ENCODE measurements at places on chromosomes 2 and 18.

- no peak for DNase-seq
Observed at GRCh38 chr18:56475250-56475649, 163.1 kb downstream of the TXNL1 start.

DNA sequence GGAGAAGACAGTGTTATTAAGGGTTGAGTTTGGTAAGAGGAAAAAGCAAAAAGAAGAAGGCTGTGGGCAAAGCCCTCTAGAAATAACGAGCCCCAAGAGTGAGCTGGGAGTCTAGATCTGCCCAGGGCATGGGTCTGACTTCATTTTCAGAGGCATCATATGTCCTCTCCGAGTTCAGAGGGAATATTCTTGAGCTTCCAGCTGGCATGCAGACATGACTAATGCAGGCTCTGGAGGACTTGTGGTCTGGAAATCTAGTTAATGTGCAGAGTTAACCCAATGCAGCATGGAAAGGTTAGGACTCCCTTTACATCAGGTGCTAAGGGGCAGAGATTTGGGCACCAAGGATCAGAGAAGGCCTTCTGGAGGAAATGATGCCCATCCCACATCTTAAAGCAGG, 7.3 kb downstream of the ACMSD start:
- DNase-seq: no peak

GRCh38 chr2:225274751-225275150, 124.8 kb upstream of the NYAP2 start:
- DNase-seq: no peak

DNA sequence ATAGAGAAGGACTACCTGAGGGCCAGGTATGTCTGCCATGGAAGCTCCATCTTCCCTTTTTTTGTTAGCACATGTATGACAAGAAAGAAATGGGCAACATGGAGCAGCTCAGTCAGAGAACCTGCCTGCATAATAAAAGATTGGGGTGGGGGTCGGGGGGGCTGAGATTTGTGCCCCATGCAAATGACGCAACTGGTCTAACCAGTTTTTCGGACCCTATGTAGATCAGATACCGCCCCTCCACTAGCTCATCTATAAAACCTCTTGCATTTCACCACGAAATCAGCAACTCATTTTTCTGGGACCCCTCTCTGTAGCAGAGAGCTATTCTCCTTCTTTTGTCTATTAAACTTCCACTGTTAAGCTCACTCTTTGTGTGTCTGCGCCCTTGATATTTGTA, 657.2 kb downstream of the ERBB4 start:
- no peak for DNase-seq

GRCh38 chr2:201618744-201619662, 24.3 kb downstream of the TMEM237 start:
- DNase-seq: no peak

DNA sequence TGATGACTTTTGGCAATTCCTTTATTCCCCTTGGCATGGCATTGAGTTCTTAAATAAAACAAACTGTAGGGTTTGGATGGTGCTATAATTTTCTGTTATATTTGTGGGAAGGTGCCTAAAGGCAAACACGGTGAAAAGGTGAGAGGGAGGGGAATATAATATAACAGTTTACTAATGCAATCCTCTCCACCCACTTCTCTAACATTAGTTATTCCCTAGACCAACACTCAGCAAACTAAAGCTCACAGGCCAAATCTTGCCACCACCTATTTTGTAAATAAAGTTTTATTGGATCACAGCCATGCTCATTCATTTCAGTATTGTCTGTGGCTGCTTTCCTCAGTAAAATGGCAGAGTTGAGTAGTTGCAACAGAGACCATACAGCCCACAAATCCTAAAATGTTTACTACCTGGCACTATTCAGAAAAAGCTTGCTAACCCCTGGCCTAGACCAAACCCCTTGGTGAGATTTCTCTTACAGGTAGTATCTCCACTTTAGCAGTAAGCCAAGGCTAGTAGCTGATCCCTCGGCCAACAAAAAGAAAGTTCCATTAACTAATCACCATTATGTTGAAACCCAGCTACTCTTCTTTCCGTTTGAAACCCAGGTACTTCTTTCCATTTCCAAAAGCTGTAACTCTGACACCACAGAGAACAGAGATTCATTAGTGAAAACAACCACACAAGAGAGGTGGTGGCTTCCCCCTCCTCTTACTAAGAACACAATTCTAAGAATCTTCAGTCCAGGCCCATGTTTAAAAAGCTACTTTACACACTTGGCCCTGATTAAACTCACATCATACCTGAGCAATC, 136.1 kb upstream of the CHAC2 start:
- DNase-seq: no peak

DNA sequence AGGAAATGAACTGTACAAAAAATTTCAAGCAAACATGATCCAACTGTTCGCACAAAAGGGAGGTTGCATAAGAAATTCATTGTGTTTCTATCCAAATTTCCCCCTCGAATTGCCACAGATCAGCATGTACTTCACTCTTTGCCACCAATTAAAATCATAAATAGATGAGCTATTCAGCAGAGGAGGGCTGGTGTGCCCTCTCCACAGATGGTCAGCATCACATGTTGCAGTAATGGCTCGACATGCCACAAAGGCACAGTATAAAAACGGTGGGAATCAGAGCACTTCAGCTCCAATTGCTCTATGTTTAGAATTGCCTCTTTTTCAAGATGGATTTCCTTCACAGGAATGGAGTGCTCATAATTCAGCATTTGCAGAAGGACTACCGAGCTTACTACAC, at the start of gene G6PC2:
Gene G6PC2 (plus strand): TSS at position 289 of the 400 bp plus-strand sequence. CDS start 41 bp downstream, at position 330.
- DNase-seq: no peak

DNA sequence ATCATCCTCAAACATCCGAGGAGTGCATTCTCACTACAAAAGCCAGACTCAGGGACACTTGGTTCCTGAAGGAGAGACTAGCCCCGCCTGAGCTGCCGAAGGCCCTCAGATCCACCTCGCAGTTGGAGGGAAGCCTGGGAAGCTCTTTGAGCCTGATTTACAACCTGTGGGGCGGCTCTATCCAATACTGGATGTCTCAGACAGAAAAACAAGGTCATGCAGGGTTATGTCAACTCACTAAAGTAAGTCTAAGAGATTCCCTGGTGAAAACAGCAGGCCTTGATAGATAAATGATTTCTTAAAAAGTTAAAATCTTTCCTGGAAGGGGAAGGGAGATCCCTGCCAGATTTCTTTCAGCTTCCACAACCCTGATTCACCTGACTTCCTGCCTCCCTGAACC, 284.3 kb downstream of the CYP26B1 start:
- DNase-seq: no peak

- DNase-seq: no peak
Observed at GRCh38 chr2:212794471-212794870, 255.9 kb upstream of the ERBB4 start.

DNA sequence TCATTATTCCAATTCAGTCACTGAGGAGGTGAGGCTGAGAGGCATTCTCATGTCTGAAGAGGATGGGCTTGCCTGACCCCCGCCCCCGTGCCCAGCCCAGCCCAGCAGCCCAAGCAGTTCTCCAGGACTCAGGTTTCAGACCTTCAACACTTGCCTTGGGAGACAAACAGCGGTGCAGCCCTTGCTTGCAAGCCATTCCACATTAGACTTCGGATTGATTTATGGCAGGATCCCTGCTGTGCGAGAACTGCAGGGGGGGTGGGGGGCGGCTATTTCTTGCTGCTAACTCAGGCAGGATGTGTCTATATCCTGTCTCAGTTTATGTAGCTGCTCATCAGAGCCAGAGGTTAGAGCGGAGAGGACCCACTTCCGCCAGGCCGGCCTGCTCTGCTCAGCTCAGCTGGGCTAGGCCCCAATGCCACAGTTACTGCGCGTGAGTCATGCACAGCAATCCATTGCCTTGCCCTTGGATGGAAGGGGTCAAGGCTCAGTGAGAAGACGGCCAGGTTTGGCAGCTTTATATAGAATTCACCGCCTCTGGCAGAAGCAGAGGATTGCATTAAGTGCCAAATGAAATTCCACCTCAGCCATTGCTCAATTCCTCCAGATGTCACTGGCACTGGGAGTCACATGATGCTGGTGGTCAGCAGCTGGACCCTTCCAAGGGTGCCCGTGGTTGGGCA, 1.8 kb downstream of the GYPC start:
- no peak for DNase-seq

- no peak for DNase-seq
Observed at GRCh38 chr2:215787565-215788178, 225.7 kb downstream of the MREG start.

DNA sequence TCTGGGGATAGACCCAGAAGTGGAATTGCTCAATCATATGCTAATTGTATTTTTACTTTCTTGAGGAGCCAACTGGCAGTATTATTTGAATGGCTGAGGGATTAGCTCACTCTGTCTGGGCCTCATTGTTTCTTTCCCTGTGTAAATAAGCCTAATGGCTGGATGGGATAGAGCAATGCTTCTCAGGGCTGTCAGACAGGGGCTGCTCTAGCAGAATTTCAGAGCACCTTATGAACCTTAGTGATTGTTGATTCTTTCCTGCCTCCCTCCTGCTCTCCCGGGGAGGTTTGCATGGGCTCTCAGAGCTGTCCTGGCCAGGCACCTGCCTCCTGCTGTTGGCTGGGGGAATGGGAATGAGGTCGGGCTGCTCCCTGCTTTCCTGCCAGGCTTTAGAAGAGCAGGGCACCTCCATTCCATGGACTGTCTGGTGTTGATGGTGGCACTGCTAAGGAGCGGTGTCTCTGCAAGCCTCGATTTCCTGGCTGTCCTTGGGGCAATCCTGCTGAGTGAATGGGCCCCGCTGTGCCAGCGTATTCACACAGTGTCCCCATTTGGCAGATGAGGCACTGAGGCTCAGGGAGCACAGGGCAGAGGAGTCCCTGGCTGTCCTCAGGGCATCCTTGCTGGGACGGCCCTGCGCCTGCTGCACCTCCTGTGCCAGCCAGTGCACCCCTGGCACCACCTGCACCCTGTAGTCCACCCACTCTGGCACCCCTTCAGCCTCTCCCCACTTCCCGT, 468.2 kb upstream of the HS6ST1 start:
- DNase-seq: no peak

DNA sequence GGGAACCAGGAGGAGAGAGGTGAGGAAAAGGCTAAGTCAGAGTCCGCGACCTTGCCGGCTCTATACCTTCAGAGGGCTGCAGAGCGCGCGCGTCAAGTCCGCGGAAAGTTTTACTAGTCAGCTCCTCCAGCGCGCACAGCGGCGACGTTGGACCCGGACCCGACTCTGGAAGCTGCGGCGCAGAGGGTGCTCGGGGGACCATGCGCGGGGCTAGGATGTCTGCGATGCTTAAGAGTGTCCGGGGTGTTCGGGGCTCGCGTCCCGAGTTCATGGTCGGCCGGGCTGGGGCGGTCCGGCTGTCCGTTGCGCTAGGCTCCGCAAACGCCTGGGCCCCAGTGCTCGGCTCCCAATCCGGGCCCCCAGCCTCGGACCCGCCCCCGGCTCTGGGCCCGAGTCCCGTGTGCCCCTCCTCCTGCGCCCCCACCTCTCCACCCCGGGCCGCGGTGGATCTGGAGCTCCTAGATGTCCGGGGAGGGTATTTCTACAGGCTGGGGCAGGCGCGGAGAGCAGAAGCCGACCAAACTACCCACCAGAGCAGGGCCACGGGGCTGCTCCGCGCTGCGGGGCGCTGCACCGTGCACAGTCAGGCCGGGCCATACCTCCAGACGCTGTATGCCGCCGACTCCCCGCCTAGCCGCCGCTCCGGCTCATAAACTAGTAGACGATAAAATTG, at the start of gene LBX2:
Gene LBX2 (minus strand): TSS at position 337 of the 673 bp plus-strand sequence. CDS start 66 bp downstream, at position 271.
- no peak for DNase-seq

DNA sequence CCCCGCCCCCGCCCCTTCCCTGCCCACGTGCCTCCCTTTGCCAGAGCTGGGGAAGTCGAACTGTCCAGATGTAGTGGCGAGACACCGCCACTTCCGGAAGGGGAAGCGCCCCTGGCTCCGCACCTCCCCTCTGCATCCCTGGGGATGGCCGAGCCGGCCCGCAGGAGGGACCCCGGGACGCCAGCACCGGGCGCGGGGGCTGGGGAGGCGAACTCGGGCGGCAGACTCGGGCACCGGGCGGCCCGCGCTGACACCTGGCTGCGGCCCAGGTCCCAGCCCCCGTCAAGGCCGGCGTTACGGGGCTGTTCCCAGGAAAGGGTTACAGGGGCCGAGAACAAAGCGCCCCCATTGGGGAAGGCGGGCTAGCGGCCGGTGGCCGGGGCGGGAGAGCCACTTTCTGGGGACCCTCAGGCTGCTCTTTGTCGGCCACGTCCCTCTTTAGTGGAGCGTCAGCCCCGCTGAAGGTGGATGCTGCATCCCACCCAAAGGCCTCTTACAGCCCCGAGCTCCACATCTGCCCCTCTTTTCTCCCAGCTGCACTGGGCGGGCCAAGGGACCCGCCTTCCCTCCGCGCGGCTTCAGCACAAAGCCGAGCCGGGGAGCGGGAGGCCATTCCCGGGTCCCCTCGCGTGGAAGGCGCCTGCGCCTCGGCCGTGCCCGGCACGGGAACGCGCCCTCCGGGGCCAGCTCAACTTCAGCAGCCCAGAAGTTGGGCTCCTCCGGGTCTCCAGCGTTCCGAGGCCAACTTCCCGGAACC, 1.3 kb downstream of the SDC1 start:
- no peak for DNase-seq

DNA sequence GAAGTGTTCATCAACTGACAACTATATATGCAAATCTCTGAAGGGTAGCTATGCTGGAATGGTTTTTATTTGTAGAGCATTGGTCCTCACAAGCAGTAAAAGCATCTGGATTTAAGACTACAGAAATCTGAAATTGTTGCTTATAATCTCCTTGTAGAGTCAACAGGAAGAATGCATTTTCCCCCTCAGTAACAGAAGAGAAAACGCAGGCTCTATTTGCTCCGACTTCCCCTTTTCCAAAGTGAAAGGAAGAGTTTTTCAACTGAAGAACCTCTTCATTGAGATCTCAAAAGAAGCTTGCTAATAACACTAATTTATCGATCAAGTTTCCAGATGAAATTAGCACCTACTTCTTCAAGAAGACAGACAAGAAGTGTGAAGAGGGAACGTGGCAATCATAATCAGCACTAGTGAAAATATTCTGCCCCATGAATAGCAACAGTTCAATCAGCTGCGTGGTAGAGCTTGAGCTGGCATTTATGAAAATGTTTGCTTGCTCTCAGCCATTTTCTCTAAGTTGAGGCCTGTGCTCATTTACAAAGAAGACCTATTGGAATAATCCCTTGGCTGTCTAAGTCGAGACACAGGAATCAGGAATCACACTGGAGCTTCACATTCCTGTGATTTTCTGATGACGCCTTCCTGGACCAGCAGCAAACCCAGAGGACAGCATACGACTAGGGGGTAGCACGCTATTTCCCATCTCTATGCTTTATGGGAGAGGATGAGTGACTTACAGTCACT, 43.7 kb downstream of the TGIF1 start:
- DNase-seq: no peak

- DNase-seq: no peak
Observed at GRCh38 chr2:48075631-48076030, 169.3 kb upstream of the FBXO11 start.

GRCh38 chr2:2787301-2787907, 456.3 kb upstream of the MYT1L start:
- peak; percentile 32 for DNase-seq

- no peak for DNase-seq
Observed at GRCh38 chr2:47984041-47984440, 77.7 kb upstream of the FBXO11 start.

GRCh38 chr2:161424394-161424769, 8.3 kb downstream of the TBR1 start:
- no peak for DNase-seq

GRCh38 chr2:179181002-179181401, 83.6 kb downstream of the SESTD1 start:
- no peak for DNase-seq

- no peak for DNase-seq
Observed at GRCh38 chr18:11251891-11252270, 102.5 kb upstream of the PIEZO2 start.

All from NCI-H2107 (cell line).